ENCODE measurements at places on chromosomes 16 and 17.

GRCh38 chr16:8850279-8850885 lies 18.4 kb downstream of the CARHSP1 start:
- no peak for DNase-seq

DNA sequence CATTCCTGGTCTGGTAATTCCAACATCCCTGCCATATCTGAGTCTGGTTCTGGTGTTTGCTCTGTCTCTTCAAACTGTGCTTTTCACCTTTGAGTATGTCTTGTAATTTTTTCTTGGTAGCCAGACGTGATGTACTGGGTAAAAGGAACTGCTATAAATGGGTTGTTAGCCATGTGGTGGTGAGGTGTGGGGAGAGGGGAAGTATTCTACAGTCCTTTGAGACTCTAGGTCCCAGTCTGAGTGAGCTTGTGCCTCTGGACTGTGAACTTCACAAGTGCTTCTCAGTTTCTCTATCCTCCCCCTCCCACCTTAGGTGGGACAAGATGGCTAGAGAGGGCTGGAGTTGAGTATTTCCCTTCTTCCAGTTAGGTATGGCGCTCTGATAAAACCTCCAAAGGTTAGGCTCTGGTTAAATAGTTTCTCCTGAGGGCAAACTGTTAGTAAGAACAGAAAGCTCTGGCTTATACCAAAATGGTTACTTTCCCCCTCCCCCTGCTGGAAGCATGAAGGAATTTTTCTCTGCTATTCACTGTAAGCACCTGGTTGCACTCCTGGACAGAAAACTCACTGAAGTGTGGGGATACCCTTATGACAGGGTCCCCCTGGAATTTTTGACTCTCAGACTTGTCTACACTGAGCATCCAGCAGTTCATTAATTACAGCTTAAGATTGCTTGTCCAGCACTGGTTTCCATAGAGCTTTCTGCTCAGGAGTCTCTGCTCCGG lies 87.8 kb downstream of the MARCHF10 start:
- no peak for DNase-seq

DNA sequence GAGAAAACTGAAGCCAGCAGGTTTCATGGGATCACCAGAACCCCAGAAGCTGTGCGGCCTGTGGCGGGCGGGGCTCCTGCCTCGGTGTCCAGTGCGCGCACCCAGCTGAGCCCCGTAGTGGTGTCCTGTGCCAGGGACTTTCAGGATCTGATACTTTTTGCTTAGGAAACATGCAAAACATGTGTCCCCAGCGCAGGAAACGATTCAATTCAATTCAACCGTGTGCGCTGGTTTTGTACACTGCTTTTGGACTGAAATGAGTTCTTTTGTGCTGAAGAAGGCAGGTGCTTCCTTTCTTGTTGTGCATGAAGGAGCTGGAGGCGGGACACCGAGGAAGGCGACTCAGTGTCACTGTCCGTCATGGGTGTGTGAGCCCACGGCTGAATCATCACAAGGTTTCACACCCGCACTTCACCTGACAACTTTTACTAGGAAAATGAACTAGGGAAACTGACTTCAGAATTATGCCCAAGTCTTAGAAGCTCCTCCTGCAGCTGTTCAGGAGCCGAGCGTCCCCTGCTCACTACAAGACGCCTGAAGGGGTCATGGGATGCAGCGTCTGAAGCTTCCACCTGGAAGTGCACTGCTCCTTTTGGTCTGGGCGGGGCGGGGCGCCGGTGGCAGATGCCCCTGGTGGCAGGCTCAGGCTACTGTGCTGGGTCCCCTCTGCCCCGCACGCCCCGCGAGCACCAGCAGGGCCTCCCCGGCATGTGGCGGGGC lies 31.4 kb upstream of the ZNF750 start:
- DNase-seq, result no peak

DNA sequence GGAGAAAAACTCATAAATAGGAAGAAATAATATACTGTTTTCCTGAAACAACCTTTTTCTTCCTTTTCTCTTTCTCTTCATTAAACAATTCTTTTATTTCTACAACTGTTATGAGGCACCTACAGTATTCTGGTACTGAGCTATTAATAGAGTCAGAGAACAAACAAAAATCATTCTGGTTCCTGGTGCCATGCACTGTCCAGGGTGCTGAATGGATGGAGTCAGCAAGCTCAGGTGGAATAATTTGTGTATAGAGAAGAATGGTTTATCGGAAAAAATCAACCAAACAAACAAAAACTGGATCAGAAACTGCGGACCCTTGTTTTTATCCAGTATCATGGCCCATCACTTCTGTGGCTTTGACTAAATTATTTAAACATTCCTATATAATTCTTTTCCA lies 430.3 kb upstream of the GOT2 start:
- no peak for DNase-seq

- DNase-seq, result no peak
Measured at GRCh38 chr17:45946841-45947256, 52.2 kb upstream of the STH start.

GRCh38 chr17:71188811-71189492 lies 931.9 kb upstream of the SOX9 start:
- DNase-seq, result no peak

GRCh38 chr16:52592778-52593177 lies 45.8 kb upstream of the TOX3 start:
- DNase-seq, result no peak

GRCh38 chr17:48646183-48647102 lies 20.3 kb upstream of the HOXB9 start:
- DNase-seq, result peak; percentile 72

DNA sequence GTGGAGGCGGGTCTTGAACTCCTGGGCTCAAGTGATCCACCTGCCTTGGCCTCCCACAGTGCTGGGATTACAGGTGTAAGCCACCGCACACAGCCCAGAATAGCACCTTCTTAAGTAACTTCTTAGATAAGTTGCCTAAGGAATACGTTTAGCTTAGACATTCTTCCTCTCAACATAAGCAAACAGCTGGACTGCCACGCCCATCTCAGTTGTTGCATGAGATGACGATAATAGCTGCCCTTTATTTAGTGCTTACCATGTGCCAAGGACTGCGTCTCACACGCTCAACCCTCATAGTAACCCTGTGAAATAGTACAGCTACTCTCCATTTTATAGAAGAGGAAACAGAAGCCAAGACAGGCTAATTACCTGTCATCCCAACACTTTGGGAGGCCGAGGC lies 11.8 kb downstream of the HASPIN start:
- DNase-seq, result no peak

DNA sequence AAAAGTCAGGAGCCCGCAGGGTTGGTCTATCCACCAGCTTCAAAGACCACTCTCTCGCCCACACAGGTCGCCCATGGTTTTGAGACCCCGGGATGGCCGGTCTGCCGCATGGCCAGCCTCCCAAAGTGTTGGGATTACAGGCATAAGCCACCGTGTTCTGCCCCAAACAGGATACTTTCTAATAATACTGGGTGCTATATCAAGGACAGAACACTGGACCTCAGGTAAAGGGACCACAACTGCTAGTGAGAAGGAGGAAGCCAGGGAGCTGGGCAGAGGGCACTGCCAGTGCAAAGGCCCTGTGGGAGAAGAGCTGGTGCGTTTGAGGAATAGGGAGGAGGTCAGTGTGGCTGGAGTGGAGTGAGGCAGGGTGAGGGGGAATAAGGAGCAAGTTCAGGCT lies 34.1 kb downstream of the IL21R start:
- DNase-seq, result no peak

DNA sequence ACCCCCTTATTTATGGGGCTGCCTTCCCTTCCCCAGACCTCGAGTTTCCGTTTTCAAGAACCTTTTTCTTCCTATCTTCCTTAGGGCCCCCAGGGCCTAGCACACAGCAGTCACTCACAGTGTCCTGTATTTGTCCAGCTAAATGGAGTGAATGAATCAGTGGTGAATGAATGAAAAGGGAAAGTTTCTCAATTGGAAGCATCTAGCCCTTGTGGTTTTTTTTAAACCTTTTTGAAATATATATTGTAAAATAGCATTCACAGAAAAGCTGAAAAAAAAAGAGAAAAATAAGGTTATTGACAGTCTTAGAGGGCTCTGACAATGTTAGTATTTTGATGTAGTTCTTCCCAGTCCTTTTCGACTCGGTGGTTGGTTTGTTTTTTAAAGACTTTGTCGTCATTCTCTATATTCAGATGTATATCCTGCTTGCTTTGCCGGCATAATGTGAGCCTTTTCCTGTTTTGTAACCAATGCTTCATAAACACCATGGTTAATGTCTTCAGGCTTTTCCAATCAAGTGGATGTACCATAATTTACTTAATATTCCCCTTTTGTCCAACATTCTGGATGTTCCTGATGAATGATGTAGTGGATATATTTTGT lies 45.3 kb downstream of the RAI1 start:
- DNase-seq, result no peak

DNA sequence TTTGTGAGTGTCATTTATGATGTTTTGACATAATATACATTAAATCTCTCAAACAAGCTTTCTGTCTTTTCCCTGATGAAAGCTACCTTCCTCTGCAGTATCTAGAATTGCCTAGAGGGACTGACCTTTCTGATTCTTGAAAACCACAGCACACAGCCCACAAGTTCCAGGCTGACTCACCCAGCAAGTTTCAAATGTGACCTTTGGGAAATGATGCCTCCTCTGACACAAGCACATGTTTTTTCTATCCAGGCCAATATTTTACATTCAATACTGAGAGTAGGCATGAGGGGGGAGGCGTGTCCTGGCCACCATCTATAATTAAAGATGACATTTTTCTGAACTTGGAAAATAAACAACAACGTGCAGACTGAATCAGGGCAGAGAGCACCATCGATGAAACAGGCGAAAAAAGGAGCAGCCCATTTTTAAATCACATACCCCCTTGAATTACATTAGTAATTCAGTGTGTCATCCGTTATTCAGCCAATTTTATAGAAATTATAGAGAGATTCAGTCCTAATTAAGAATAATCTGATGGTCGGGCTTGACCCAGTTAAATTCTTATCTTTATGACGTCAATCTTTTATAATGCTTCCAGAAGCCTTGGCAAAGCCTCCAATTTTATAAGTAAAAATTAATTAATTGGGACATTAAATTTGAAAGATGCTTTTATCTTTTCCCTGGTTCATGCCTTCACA lies 292.6 kb upstream of the CDH11 start:
- no peak for DNase-seq

DNA sequence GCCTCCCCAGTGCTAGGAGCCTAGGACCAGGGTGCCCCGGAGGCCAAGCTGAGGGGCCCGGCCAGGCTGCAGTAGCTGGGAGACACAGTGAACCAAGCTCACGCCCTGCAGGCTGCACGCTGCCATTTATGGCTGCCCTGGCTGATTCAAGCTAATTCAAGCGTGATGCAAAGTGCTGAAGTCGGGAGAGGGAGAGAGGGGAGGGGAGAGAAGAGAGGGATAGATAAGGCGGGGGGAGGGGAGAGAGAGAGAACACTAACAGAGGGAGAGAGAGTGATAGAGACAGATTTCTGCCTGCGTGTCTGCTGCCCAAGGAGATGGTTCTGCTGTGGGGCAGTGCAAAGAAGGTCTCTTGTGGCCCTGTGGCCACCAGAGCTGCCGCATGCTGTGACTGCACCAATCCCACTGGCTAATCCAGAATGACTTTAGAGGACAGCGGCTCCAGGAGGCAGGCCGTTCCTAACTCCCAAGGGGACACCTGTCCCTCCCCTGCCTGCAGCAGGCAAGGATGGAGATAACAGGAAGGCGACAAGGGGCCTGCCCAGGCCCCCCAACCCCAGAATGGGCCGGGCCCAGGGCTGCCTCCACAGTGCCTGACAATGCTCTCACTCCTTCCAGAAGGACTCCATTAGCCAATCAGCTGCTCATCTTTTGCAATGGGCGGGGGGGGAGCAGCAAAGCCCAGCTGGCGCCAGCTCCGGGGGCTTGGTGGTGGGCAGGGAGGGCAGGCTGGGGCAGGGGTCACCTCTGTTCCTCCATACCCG lies 12.9 kb downstream of the MXRA7 start:
- peak; percentile 62 for DNase-seq

DNA sequence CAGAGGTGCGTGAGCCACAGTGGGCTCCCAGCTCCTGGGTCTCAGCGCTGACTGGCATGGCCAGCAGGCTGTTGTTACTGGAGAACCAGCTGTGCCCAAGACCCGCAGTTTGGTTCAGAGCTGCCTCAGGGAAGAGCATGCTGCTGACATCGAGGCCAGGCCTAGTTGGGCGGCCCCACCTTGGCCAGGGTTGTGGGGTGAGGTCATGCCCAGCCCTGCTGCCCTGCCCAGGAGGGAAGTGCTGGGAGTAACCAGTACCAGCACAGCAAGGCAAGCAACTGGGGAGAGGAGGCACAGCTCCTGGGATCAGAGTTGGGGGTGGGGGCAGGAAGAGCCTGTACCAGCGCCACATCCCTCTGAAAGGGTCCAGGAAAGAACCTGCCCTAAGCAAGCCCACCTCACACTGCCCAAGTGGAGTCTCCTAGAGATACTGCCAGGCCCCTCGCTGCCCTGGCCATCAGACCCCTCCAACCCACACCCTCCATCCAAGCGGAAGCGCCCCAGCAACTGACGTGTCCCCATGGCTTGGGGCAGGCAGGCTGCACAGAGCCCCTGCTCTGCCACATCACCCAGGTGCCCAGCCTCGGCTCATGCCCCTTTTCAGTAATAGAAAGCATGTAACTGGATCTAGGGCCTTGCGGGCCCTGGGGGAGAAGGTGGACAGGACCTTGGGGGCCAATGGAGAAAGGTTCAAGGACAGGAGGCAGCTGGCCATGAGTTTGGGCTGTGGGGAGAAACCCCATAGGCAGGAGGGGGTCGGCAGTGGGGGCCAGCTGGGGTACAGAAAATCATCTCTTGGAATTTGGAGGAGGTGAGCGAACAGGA lies 990 bp downstream of the DOK4 start:
- DNase-seq, result no peak

GRCh38 chr16:69443927-69444631 lies 19.7 kb downstream of the CYB5B start:
- no peak for DNase-seq
